ENCODE measurements at places on chromosomes 4 and X.

GRCh38 chr4:57085278-57085677 lies 24.9 kb downstream of the IGFBP7 start:
- no peak for DNase-seq

DNA sequence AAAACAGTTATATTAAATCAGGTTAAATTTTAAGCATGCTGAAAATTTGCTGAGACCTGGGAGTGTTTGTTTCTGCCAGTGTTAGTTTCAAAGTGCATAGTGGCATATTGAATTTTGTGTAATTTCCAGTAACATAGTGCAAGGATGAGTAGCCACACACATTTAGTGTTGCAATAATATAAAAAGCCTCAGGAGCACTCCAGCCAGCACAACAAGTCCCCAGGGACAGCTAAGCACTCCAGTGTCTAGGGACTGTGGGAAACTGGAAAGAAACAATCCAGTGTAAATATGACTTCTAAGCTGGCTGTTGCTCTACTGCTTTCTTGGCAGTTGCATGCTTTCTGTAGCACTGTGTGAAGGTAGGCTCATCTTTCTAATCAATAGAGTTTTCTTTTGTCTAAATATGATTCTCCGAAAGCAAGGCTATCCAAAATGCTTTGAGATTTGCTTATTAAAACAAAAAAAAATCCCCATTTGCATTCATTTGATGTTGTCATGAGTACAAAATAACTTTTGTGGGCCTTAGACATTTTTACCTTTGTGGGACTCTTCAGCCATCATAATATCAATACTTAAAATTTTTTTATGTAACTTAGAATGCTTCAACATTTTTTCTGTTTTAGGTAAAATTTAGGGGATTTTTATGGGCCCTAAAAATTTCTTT lies 24.2 kb upstream of the CXCL2 start:
- no peak for DNase-seq

DNA sequence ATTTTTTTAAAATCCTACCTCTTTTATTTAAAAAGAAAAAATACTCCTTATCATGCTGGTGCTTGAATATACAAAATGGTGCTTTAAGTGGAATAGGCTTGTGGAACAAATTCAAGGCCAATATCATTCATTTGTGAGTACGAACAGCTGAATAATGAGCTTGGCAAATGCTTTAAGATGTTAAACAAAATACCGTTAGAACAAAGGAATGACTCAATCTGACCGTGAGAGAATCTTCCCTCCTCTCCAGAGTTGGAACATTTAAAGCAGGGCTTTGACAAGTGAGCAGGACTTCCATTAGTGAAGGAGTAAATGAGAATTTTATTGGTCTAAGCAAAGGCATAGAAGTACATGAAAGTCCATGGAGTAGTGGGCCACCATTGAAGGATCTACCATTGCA lies 74.5 kb downstream of the DCLK2 start:
- no peak for DNase-seq

DNA sequence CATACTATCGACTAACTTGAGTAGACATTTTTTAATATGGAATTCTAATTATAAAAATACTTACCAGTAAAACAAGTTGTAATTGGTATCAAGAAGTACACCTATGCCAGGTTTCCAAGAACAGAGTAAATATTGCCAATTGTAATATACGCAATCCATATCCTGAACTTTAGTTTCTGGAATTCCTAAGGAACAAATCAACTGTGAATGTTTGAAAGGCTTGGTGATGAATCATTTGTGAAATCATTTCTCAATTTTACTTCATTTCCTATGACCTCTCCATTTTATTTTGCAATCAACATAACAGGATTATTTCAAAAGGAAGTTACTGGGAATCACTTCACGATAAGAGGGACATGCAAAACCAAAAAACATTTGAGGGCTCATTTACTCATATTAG lies 3.7 kb downstream of the IL13RA2 start:
- no peak for DNase-seq

- no peak for DNase-seq
These were observed 39.6 kb downstream of the TMA16 start for GRCh38 chr4:163534056-163534455.

- DNase-seq = no peak
These were observed 227.3 kb downstream of the KDR start for GRCh38 chr4:54898056-54898562.

GRCh38 chr4:176622251-176622948 lies 170.3 kb downstream of the VEGFC start:
- DNase-seq = no peak

DNA sequence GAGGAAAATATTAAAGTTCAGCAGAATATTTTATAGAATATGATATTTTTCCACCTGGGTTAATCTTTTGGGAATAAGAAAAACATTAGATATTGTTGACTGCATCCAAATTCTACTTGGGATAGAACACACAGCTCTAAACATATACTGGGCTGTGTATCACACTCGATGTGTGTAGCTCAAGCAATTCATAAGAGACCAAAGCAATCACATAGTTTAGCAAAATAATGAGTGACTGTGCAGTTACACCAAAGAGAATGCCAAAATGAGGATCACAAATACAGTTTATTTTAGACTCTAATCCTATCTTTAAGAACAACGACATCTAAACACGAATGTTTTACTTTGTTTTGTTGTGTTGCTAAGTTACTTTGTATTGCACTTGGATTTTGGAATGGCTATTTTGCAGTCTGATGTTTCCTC lies 101.2 kb downstream of the CBR4 start:
- DNase-seq = no peak

- no peak for DNase-seq
These were observed 241.4 kb upstream of the RPS6KA3 start for GRCh38 chrX:20507901-20508620.

GRCh38 chr4:185700048-185700447 lies 111.9 kb downstream of the SORBS2 start:
- no peak for DNase-seq

DNA sequence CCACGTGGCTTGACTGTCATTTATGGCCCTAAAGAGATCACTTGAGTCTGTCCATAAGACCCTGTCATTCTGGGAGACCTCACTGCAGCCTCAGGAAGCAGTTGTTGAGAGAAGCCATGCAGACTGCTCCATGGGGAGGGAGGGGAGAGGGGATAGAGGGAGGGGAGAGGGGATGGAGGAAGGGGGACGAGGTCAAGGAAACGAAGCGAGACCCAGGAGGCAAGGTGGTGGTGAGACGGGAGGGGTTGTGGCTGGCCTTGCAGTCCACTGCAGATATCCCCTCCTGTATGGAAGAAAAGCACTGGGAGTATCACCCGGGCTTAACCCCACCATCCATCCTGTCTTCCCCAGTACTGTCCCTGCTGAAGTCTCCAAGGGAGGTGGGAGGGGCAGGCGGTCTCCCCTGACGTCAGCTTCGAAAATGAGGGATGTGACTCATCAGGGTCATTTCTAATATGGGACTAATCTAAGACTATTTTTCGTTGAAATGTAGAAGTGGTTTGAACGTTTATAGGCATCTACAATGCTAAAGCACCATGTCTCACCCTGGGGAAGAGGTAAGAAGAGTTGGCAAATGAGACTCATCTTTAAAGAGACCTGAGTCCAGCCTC lies 5.6 kb downstream of the TMEM255A start:
- DNase-seq = no peak

DNA sequence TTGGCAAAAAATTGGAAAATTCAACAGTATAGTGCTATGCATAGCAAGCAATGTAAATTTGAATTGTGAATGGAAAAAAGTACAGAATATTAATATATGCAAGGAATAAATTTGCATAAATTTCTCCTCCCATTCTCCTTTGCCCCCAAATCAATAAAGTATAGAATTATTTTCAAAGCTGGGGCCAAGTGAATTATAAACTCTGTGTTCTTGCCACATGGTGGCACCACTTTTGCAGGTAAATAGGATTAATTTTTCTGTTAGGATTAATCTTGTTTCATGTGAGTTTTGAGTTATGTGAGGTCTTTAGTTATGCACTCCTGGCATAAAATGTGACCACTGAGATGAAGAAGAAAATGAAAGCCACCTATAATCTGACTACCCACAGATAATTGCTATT lies 19.9 kb downstream of the COPS4 start:
- DNase-seq = no peak

GRCh38 chr4:172584816-172585215 lies 583.8 kb upstream of the GALNT7 start:
- no peak for DNase-seq

DNA sequence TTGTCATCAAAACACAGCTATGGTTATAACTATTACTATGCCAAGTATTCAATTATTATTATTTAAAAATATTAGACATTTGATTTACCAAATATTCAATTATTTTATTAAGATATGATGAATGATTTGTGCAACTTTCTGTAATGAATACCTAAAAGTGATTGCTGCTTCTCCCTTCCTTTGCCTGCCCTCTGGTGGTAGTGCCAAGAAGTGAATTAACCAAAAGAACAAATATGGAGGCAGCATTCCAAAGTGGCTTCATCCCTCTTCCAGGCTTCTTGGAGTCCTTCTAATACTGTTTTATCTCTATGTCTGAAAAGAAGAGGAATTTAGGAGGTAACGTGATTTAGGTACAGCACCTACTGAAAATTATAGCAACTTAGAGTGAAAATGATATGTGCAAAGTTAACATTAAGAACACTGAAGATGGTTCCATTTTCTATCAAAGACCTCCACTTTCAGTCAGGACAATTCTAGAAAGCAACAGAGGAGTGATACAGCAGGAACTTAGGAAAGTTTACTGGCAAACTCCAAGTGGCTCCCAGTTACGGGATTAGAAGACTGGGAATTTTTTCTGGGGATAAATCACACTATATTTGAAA lies 43.0 kb downstream of the ENPEP start:
- DNase-seq = no peak

DNA sequence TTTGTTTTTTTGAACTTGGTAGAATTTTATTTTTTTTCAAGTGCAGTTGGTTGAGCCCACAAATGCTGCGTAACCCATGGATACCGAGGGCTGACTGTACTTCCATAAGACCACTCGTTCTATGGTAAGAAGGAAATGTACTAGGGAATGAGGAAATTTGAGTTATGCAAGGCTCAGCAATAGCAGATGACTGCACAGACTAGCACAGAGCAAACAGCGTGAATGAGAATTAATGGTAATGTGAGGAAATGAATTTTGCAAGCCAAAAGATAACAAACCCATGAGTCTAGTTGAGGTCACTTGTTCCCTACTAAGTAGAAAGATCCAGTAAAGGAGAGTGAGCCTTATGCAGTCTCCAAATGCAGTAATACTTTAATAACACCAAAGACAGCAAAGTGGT lies 17.4 kb downstream of the GSPT2 start:
- no peak for DNase-seq

- DNase-seq = no peak
These were observed 1668.6 kb upstream of the AGA start for GRCh38 chr4:179110816-179111215.

DNA sequence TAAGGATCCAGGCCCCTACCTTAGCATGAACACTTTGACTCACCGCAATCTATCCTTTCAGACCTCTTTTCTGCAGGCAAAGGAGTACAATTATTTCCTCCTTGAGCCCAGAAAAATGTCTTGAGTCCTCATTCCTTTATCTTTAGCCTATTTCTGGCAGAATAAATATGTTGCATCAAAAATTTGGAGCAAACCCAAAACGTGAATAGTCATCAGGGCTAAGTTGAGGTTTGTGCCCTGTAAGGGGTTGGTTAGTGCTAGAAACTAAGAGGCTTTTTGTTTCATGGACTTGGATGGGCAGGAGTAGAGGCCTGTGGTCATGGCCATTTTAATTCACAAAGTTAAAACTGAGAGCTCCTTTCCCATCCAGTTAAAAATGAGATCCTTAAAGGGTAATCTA lies 460.3 kb downstream of the GBA3 start:
- no peak for DNase-seq

- DNase-seq = peak; percentile 13
These were observed 12.4 kb upstream of the PIN4 start for GRCh38 chrX:72169008-72169728.

DNA sequence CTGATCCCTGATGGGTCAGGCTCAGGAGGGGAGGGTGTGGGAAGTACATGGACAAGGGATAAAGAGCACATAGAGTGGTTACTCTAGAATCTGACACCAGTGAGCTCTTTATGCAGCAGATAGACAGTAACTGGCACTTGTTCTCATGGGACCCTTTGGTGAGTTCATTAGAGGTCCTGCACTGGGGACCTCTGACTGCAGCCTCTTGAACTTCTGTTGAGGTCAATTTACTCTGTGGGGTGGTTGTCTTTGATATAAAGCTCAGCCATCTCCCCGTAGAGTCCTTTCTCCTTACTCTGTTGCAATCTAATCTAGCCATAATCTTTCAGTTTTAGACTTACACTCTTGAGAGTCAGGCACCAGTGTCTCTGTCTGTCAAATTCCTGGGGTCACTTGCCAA lies 222.4 kb downstream of the GPAT3 start:
- no peak for DNase-seq

- DNase-seq = no peak
These were observed 87.0 kb downstream of the SPCS3 start for GRCh38 chr4:176406736-176407135.

GRCh38 chr4:3384771-3385710 lies 56.7 kb upstream of the HGFAC start:
- no peak for DNase-seq

All from T-helper 2 cell (primary cell).